Dermis microvascular lymphatic vessel endothelial cell (primary cell): ENCODE measurements at places on chromosomes 5 and 9. TPM values are rescaled to one million over a fixed set of nuclear protein-coding genes. Genes with fewer than 3 reads are reported as not detected.
A peak's percentile ranks its signal among the peaks of the same experiment; 100 is the strongest.

The MLANA gene
- not detected in 2 replicates for total RNA-seq

- no peak for DNase-seq
These were observed 4.6 kb upstream of the RNU6ATAC start for GRCh38 chr9:134168757-134169550.

- no peak for DNase-seq
These were observed 23.0 kb upstream of the LARP1 start for GRCh38 chr5:154732212-154732611.

DNA sequence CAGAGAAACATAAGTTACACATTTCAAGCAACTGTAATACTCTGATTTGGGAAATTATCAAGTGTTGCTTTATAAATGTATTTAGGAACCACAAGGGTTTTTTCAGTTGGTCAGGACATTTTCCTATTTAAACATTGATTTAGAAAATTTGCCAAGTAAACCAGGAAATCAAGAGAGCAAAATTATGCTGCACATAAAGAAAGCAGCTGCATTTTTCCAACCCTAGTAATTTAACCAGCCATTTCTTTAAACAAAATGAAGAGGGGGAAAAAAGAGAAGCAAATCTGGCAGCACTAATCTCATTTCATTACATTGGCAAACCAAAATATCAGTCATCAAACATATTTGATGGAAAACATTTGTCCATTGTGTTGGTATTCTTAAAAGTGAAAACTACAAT, 271.4 kb downstream of the TLE1 start:
- DNase-seq, result no peak

The LCN15 gene
- 0.13 TPM in 1 of 2 replicates, not detected in the other for total RNA-seq

The GABRB2 gene
- total RNA-seq, result not detected in 2 replicates

DNA sequence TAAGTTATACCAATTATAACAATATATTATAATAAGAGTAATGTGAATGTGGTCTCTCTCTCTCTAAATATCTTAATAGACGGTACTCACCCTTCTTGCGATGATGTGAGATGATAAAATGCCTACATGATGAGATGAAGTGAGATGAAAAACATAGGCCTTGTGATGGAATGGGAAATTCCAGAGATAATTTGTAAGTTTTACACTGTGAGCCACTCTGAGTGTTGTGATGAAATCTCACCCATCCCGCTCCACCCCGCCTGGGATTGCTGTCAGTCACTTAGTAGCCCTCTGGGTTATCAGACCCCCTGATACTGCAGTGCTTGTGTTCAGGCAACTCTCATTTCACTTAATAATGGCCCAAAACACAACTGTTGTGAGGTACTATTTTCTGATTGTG, 10.5 kb downstream of the SUSD3 start:
- no peak for DNase-seq

The CCNI2 gene
- total RNA-seq, result under 0.01 TPM in 2 replicates

GRCh38 chr5:102531506-102531905, 32.7 kb upstream of the SLCO6A1 start:
- no peak for DNase-seq

- no peak for DNase-seq
These were observed 25.9 kb downstream of the PSMB7 start for GRCh38 chr9:124389146-124389939.

The ABHD17B gene
- total RNA-seq, result 63.8 and 127 TPM in 2 replicates

The OBP2B gene
- total RNA-seq, result not detected in 2 replicates

DNA sequence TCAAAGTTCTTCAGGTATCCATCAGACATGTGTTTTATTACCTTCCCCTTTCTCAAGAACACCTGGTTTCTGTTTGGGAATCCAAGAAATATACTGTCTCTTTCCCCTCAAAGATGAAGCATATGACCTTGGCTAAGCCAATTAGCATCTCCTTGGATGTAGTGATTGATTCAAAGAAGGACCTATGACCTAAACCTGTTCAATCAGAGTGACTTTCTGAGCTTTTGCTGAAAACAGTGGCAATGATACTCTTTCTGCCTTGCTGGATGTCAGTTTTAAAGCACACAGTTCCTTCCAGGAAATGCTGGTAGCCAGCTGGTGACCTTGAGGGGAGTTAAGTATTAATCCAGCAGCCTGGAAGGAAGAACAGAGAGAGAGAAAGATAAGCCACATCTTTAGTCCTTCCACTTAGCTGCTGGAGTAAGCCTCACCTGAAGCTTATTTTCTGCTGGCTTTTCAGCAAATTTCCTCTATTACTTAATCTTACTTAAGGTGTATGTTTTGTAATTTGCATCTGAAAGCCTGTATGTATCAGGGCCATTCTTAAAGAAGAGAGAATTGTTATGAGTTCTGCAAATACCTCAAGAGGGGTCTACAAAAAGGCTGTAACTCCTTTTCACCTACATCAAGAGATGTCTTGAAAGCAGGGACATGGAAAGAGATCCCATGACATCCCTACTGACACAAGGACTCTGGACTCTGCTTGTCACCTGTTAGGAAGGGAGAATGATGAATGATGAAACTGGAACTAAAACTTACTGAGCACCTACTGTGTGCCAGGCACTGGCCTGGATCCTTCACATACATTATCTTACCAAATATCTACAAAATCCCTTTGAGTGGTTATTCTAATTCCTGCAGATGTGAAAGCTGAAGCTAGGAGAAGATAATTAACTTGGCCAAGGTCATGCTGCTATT, 35.2 kb upstream of the PIK3R1 start:
- DNase-seq, result no peak

DNA sequence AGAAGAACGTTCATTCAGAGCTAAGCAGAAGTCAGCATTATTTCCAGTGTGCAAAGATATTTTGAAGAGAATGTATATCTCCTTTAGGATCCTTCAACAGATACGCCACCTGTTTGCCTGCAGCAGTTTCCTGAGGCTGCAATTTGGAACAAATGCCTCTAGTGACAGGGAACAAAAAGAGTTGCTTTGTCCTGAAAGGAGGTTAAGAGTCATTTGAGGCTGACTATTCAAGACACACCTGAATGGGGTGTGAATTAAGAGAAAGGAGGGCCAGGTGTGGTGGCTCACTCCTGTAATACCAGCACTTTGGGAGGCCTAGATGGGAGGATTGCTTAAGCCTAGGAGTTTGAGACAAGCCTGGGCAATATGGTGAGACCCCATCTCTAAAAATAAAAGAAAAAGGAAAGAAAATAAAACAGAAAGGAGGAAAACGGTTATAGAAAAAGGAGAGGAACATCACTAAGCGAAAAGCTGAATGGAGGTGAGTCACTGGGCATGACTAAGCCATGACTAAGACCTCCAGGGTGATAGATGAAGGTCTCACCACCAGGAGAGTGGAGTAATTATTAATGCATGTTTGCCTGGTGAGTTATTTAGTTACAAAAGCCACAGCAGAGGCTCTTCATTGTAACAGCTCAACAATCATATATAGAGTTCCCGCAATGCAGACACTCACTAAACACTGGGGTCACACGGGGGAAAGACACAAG, 255.2 kb upstream of the TNC start:
- DNase-seq, result no peak

DNA sequence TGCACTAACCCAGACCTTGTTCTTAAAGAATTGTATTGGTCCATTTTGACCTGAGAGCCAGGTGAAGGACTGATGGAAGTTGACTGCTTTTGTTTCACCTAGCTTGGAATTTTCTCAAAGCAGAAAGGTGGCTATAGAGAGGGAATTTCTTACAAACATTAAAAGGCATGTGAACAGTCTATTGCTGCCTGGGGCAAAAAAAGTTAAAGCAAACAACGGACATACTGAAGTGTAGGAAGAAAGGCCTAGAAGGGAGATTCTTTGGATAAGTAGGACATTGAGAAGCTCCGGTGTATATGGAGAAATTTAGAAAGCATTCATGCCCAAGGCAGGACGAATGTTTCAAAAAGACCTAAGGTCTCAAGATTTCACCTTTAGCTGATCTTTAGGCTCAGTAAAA, 11.7 kb downstream of the CATSPER3 start:
- DNase-seq, result no peak

- peak; percentile 40 for DNase-seq
These were observed 42.8 kb upstream of the EGFL7 start for GRCh38 chr9:136619742-136620440.

- no peak for DNase-seq
These were observed 29.9 kb downstream of the NFX1 start for GRCh38 chr9:33320230-33320567.

The TICAM2 gene
- 0.13 and 0.25 TPM in 2 replicates for total RNA-seq

DNA sequence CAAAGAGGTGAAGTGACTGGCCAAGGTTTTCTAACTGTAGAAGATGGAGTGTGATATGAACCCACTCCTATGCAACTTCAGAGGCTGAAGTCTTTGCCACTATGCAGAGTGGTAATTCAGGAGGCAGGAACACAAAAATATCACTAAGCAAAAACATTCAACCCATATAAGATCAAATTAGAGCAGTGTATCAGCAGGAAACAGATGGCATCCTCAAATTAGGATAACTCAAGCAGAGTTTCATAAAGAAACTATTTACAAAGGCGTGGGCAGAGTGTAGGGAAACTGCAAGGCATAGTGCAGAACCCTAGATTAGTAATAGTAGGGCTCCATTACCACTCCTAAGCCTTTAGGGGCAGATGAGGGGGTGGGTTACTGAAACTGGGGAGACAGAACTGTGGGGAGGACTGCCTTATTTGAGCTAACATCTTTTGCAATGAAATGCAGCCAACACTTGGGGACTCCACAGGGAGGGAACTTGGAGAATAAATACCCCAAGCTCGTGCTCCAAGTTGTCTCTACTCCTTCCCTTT, 72.2 kb downstream of the PTTG1 start:
- DNase-seq, result no peak

The ANKRD31 gene
- total RNA-seq, result under 0.01 TPM in 1 of 2 replicates, not detected in the other

GRCh38 chr5:76622076-76622475, 1.1 kb downstream of the F2RL2 start:
- DNase-seq, result no peak

DNA sequence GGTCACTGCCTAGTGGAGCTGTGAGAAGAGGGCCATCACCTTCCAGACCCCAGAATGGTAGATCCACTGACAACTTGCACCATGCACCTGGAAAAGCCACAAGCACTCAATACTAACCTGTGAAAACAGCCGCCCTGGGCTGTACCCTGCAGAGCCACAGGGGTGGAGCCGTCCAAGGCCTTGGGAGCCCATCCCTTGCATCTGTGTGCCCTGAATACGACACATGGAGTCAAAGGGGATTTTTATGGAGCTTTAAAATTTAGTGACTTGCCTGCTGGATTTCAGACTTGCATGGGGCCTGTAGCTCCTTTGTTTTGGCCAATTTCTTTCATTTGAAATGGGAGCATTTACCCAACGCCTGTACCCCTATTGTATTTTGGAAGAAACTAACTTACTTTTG, 62.4 kb upstream of the HTR4 start:
- DNase-seq, result no peak

The IL9 gene
- not detected in 2 replicates for total RNA-seq

The TAL2 gene
- 0.13 TPM in 1 of 2 replicates, not detected in the other for total RNA-seq

DNA sequence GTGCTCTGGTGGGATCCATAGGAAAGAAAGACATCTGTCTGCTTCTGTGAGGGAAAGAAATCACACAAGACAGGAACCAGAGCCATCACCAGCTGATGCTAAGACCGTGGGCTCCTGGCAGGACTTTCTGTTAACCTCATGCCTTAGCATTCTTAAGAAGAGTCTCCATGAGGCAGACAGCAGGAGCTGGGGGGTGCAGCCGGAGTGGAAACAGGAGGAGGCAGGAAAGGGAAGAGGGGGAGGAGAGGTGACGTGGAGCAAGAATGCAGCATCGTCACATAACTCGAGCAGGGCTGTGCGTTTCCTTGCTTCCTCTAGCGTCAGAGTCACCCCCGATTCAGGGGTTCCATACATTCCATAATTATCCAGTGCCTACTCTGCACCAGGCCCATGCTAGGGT, 53.6 kb downstream of the ERGIC1 start:
- DNase-seq, result peak; percentile 82

- DNase-seq, result no peak
These were observed 97.3 kb upstream of the SLCO6A1 start for GRCh38 chr5:102596113-102596512.

The MEIKIN gene
- total RNA-seq, result not detected in 2 replicates

DNA sequence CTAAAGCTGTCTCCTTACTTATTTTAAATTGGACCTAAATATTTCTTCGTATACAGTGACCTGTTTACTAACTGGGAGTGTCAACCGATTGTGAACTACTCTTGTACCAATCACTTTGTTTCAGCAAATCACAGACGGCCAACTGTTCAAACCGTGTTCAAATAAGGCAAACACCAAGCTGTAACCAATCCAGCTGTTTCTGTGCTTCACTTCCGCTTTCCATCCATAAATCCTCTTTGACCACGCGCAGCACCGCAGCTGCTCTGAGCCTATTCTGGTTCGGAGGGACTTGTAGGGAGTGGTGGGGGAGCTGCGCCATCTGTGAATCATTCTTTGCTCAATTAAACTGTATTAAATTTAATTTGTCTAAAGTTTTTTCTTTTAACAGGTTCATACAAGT, 4.8 kb upstream of the FAM240B start:
- DNase-seq, result no peak

The ECM2 gene
- total RNA-seq, result not detected in 2 replicates

DNA sequence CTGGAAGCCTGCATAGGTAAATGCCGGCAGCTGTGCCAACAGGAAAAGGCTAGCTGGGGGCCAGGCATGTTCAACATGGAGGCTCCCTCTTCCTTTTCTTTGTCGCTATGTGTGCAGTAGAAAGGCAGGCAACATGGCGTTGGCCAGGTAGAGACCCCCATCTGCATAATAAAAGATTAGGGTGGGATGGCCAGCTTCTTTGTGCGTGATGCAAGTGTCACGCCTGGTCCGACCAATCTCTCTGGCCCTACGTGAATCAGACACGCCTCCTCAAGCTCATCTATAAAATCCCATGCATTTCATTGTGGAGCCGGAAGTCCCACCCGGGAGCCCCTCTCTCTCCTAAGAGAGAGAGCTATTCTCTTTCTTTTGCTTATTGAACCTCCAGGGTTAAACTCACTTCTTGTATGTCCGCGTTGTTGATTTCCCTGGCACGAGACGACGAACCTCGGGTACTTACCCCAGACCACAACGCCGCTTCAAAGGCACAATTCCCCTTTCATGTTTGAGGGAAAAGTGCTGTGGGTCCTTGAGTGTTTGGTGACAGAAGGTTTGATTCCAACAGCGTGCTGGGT, 25.0 kb upstream of the C5orf47 start:
- peak; percentile 8 for DNase-seq

- no peak for DNase-seq
These were observed 230 bp downstream of the SLC44A1 start for GRCh38 chr9:105244734-105245028.

GRCh38 chr9:512555-513272, 298.0 kb downstream of the DOCK8 start:
- no peak for DNase-seq

- DNase-seq, result no peak
These were observed 1.7 kb upstream of the ZSWIM6 start for GRCh38 chr5:61330341-61330844.

- no peak for DNase-seq
These were observed 4.0 kb upstream of the WDR70 start for GRCh38 chr5:37375091-37375490.

The UBAP2 gene
- total RNA-seq, result 11.9 and 20.5 TPM in 2 replicates

The GFI1B gene
- under 0.01 TPM in 1 of 2 replicates, not detected in the other for total RNA-seq
